Upper lobe of right lung (tissue), 1 donor: ENCODE measurements at places on chromosomes 4 and X.

DNA sequence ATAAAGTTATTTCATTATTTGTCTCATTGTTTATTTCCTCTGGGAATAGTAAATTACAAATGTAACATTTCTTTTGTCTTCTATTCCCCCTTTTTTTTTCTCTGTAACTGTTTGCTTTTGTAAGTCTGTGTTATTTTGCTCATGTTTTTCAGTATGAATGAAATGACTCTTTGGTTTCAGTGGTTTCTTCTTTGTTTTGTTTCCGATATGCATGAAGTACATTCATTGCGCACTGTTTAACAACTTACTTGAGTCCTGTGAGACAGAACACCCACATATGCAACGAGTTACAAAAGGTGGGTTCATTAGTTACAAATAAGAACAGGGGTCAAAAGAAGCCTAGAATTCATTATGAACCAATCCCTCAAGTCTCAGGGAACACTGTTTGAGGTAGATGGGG lies 175.0 kb upstream of the UGT8 start:
- DNase-seq, result no peak

GRCh38 chr4:3239303-3239702 lies 9.7 kb upstream of the MSANTD1 start:
- no peak for DNase-seq

DNA sequence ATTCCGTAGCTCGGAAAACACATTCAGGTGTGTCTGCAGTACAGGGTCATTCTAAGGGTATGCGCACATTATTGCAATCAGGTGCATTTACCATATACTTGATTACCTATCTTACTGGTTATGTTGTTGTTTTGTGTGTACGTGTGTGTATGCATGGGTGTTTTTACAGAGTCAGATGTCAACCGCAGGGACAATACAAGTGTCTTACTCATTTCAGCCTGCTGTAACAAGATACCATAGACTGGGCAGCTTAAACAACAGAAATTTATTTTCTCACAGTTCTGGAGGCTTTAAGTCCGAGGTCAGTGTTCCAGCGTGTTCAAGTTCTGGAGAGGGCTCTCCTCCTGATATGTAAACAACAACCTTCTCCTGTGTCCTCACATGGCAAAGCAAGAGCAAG lies 316.7 kb downstream of the DMD start:
- DNase-seq, result no peak

- DNase-seq, result no peak
Observed at GRCh38 chr4:1219566-1219950, 29.4 kb downstream of the CTBP1 start.

DNA sequence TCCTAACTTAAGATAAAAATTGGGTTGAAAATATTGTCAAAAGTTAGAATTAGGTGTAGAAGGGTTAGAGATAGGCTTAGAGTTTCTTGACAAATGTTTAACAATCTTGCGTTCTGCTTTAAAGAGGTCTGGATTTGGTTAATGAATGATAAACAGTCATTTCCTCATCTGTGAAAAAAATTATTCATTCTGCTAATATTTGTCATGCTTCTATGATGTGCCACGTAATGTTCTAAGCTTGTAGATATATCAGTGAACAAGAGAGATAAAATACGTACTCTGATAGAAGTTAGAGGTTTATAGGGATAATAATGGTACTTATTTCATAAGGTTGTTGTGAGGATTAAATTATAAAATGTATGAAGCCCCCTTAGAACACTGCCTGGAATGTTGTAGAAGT lies 443.0 kb upstream of the GALNT7 start:
- DNase-seq, result no peak

GRCh38 chr4:54999003-54999402 lies 126.4 kb downstream of the KDR start:
- DNase-seq, result no peak

DNA sequence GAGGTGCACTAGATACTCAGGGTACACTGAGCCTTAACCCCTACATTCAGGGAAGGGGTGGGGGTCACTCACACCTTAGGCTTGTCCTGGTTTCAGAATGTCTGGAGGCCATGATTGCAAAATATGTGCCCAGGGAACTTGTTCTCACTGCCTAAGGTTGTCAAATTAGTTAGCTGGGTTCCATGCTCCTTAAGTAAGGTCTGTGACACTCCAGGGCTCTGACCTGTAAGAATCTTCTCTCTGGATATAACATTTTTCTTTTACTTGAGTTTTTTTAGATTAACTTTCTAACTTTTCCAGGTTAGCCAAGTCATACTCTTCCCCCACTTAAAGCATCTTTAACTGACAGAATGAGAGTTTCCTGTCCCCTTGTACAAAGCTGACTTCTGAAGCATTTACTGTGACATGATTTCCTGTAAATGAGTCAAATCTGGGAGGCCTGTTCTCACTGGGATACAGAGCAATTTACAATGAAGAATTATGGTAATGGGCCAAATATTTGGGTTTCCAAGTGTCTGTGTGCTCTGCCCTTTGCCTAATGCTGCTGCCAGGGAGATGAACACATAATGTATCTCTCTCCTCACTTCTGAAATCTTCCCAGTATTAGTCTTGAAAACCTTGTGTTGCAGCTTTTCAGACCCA lies 101.7 kb downstream of the GATB start:
- no peak for DNase-seq

DNA sequence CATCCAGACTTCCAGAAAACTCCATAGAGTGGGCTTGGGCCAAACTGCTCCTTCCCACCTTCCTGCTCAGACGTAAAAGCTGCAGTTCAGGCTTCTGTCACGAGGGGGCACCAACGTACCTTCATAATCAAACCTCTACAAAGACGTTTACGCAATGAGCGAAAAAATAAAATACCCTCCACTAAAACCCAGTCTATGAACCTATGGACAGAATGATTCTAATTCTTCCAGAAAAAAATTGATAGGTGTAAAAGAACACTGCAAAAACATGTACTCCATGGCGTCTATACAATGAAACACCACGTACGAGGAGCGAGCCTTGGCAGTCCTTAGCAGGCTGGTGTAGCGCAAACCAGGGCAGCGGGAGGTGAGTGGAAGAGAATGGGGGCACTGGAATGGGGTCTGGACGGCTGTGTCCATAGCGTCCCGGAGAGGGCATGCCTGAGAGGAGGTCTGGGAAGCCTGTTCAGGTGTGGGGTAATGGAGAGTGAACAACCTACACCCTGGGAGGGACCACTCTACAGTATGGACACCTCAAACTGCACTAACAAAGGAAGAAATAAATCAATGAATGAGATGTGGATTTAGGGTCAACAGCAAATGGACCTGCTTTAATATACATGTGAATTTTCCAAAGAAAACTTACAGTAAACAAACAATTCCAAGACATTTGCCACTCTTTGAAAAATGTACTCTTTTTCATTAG lies 14.4 kb upstream of the RAB40A start:
- DNase-seq, result peak; percentile 71

DNA sequence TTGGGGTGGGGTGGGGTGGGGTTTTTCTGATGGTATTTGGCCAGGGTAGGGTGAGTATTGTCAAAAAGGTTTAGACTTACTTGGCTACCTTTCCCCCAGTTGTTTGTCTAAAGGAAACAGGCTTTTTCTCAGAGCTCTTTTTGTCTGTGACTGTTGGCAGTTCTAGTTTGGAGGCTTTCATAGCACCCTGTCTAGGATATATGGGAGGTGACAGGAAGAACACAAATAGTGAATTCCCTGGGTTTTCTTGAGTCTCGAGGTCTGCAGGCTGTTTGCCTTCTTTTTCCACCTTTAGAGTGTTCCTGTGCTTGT lies 13.5 kb downstream of the RPS6KA3 start:
- DNase-seq, result no peak

DNA sequence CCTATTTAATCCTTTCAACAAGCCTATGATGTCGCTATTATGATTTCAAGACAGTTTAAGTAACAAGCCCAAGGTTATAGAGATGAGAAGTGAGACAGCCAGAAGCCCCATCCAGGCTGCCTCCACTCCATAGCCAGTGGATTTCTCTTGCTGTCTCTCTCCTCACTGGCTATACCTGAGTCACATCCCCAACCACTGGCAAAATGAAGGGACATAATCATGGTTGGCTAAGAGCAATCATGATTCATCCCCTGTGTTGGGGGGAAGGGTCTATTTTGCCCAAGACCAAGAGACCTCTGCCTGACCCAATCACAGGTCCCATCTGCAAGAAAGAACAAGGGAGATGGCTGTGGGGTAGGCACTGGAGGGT lies 334.9 kb upstream of the GATB start:
- DNase-seq, result no peak

DNA sequence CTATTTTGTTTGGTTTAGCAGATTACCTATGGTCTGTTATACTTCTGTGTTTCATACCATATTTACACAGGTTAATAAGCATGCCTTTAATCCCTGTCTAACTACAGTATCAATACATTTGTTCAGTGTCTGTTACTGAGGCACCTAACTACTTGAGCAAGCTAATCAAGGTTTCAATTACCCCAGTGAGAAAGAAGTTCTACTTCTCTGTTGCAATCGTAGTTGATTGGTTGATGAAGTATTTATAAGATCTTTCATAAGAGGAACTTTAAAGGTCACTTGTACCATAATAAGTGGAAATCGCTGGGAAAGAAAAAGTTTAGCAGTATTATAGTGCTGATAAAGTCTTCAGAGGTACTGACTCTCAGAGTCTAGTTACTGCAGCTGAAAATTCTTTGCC lies 490.6 kb downstream of the RPA4 start:
- no peak for DNase-seq

DNA sequence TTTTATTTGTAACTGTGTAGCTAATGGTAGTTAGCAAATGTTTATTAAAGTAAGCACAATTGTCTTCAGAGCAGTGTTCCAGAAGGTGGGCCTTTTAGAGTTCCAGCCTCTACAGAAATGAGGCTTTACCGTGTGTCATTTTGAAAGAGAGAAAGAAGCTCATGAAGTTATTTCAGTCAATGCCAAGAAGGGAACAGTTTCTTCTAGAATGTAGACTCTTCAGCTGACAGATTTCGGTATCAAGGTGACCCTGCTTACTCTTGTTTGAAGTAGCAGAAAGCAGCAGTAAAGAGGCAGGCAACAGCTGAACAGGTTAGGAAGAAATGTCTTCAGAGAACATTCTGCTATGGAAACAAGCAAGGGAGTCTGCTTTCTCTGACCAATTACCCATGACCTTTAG lies 93.6 kb downstream of the TASL start:
- DNase-seq, result no peak

- DNase-seq, result no peak
Observed at GRCh38 chr4:110638089-110638746, 15.3 kb upstream of the PITX2 start.

- no peak for DNase-seq
Observed at GRCh38 chr4:48193096-48193836, 59.2 kb upstream of the TXK start.

DNA sequence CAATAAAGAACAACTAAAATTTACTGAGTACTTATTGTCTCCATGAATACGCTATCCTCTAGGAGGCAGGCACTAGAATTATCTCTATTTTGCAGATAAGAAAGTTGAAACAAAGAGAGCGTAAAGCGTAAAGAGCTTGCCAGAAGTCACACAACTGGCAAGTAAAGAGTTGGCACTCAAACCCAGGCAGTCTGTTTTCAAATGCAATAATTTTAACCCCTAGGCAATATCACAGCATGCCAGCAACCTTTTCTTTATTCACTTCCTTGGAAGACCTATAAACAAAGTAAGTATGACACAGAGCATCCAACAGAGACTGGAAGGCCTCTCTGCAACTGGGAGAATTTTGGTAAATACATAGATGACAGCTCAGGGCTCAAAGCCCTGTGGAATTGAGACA lies 23.2 kb upstream of the AMELX start:
- DNase-seq, result no peak

DNA sequence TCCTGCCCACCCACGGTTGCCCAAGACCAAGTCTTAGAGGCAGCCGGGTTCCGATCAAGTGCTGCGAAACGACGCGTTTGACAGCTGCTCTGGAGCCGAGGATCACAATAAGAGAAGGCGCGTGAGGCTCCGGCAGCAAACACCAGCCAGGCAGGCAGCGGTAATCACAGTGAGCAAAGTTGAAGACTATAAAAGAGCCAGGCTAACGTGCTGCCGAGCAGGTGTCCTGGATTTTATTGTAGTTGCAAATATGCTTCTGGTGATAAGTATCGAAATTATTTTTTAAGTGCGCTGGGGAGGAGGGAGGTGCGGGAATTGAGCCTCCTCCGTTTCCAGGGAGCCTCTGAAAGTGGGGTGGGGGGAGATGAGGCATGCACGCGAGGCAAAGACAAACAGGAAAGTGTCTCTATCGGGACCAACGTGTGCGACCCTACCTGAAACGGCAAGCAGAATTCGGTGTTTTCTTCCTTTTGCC lies 590 bp downstream of the GABRA2 start:
- no peak for DNase-seq

- DNase-seq, result no peak
Observed at GRCh38 chr4:34193451-34194154, 2050.7 kb downstream of the ARAP2 start.

DNA sequence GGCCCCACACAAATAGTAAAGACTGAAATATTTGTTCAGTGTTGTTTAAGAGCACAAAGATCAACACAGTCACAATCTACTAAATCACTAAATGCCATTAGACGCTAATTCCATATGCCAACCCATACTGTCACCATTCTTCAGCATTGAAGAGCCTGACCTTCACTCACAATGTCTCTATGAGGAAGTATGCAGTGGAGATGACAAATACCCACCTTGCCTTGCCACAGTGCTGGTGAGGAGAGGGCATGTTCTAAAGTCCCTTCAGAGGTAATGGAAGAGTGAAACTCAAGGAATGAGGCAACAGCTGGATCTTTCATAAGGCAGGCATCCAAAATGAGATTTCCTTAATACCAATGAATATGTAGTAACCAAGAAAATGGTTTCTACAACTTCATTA lies 50.4 kb downstream of the FRMD7 start:
- DNase-seq, result no peak

GRCh38 chr4:140884431-140885058 lies 128.4 kb upstream of the TBC1D9 start:
- no peak for DNase-seq

DNA sequence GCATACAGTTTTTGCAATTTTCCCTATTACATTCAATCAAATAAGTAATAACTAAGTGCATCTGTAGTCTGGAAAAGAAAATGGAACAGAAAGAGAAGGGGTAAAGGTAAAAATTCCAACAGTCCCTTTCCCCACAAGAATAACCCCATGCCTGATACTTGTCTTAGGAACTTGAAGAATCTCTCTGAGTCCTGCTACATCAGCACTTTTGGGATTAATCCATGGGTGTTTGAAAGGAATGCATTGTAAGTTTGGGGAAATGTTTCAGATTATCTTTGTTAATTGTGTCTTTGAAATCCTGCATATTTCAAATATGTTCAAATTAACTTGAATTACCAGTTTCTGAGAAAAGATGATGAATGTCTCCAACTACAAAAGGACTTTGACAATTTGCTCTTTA lies 667.3 kb upstream of the PRKX start:
- no peak for DNase-seq

GRCh38 chr4:108445716-108446115 lies 174.7 kb upstream of the RPL34 start:
- no peak for DNase-seq

GRCh38 chrX:140360924-140361323 lies 143.9 kb downstream of the SOX3 start:
- no peak for DNase-seq

DNA sequence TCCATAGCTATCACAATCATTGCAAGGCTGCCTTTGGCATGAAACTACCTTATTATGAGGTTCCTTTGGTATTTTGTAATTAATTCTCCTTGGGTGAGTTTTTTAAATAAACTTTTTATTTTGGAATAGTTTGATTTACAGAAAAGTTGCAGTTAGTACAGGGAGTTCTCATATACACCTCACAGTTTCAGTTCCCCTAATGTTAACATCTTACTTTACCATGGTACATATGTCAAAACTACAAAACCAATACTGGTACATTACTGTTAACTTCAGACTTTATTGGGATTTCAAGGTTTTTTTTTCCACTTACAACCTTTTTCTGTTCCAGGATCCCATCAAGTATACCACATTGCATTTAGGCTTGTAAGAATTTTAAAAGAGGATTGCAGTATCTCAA lies 52.0 kb upstream of the RGN start:
- no peak for DNase-seq
